ENCODE measurements at places on chromosomes 11 and 22. TPM values are rescaled to one million over a fixed set of nuclear protein-coding genes. Genes with fewer than 3 reads are reported as not detected.

APLNR gene
- not detected for total RNA-seq

SHANK2 gene
- not detected for total RNA-seq

TMPRSS13 gene
- total RNA-seq: 0.15 TPM

APOBEC3B gene
- 5.5 TPM for total RNA-seq

SERHL2 gene
- 1.3 TPM for total RNA-seq

SLC37A2 gene
- total RNA-seq: 0.57 TPM

ART1 gene
- total RNA-seq: not detected

CSF2RB gene
- total RNA-seq: 0.14 TPM

STK33 gene
- total RNA-seq: 1.1 TPM

EIF4G2 gene
- 640 TPM for total RNA-seq

HOATZ gene
- not detected for total RNA-seq

IL10RA gene
- 16.1 TPM for total RNA-seq

LRRC74B gene
- not detected for total RNA-seq

MEI1 gene
- total RNA-seq: 28.4 TPM

CLDN5 gene
- not detected for total RNA-seq

PDGFD gene
- total RNA-seq: not detected

EMID1 gene
- total RNA-seq: not detected

DEFB131B gene
- total RNA-seq: not detected

SHISA8 gene
- total RNA-seq: 1.7 TPM

ASCL2 gene
- total RNA-seq: not detected

IGSF22 gene
- 1.2 TPM for total RNA-seq

RASL10A gene
- total RNA-seq: not detected

ACR gene
- total RNA-seq: not detected

Data from activated naive CD4-positive, alpha-beta T cell treated with anti-CD3 and anti-CD28 coated beads for 36 hours (primary cell).